ENCODE measurements at places on chromosomes 2 and 18. TPM values are rescaled to one million over a fixed set of nuclear protein-coding genes. Genes with fewer than 3 reads are reported as not detected.

Gene GREB1L
- 15.2 TPM for total RNA-seq

GRCh38 chr2:37705191-37705590, 33.7 kb upstream of the CDC42EP3 start:
- DNase-seq, result no peak

DNA sequence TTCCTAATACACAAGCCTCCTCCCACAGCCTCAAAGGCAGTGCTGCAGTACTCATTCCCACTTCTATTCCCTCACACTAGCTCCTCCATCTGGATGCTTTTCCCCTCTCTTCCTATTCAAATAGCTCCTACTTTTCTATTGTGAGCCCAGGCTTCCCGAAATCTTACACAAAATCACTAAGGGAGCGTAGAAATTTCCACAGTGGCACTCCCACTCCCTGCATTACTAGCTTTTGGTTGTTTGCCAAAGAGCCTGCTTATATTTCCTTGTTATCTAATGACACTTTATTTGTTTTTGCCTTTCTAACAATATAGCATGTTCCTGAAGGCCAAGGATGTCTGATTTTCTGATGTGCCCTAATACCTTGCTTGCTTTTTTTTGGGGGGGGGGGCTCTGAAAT, 10.9 kb downstream of the EPAS1 start:
- no peak for DNase-seq

- DNase-seq, result no peak
These were observed 140.5 kb downstream of the ST6GAL2 start for GRCh38 chr2:106745468-106745867.

Gene IGFBP5
- total RNA-seq, result 0.46 TPM

Gene SRBD1
- 22.7 TPM for total RNA-seq

Gene RTTN
- total RNA-seq, result 25.1 TPM

DNA sequence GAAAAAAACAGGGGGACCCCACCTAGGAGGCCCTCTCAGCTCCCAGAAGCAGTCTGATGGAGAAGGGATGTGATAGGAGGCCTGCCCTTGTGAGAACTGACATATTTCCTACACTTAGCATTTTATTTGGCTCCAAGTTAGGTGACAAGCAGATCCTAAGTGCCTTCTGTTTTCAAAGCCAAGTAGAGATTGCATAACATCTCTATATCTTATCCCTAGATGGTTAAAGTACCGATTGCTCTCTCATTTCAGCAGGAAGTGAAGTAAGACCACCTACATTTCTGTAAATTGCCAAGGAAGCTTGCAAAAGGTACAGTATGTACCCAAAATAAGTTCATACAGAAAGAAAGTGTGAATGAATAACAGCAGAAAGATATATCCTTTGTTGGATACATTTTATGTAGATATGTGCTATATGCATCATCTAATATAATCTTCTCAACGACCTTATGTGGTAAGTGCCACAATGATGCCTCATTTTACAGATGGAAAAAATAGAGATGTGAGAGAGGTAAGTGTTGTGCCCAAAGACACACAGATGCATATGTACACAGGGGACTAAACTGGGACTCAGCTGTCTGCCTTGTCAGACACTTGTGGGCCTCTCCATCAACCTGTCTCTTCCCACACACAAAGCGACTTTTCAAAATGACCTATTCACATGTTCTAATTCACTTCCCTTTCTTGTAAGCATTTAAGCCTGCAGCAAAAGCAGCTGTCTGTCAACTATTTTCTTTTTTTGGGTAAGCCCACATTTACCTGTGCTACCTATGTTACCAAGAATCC, 38.9 kb downstream of the DHRS9 start:
- no peak for DNase-seq

GRCh38 chr2:238631491-238632180, 204.9 kb downstream of the ASB1 start:
- no peak for DNase-seq

Gene RSAD2
- 0.06 TPM for total RNA-seq

Gene CFC1
- total RNA-seq, result not detected

GRCh38 chr2:206276169-206276942, 1.9 kb downstream of the ZDBF2 start:
- no peak for DNase-seq

DNA sequence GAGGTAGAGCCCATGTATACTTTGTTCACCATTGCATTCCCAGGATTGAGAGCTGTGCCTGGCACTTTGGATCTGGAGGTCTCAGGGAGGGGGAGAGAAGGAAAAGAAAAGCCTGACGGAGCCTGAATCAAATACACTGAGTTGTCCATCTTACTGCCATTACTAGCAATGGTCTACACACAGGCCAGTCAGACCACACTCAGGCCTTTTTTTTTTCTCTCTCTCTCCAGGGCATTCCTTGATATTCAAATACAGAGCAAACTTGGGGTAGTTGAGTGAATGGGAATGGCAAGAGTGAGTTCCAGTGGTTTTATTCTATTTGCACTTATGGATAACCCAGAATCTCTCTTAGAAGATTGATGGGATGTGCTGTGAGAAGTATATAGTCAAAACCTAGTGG, 11.8 kb downstream of the DSEL start:
- no peak for DNase-seq

DNA sequence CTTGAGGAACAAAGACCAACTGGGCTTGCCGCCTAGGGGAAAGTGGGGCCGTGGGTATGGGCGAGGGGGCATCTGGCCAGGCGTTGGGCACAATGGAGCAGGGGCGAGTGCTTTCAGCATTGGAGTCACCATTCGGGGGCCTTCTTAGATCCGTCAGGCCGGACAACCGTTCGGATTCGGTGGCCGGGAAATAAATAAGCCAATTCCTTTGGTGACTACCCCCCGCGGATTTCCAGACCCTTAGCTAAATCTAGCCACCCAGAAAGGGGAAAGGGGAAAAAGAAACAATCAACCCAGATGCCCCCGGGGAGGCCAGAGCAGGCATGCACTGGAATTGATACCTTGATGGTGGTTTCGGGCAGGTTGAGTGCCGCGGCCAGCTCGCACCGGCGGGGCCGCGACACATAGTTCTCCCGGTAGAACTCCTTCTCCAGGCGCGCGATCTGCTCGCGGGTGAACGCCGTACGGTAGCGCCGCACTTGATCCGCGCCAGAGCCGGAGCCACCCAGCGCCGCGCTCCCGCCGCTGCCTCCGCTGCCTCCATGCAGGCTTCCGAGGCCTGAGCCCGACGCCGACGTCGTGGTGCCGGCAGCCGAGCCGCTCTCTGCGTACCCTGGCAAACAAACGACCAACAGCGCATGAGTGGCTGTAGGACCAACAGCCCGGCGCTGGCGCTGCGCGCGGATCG, 1.8 kb downstream of the EVX2 start:
- no peak for DNase-seq

GRCh38 chr18:39318008-39318407, 1752.4 kb upstream of the CELF4 start:
- no peak for DNase-seq

Gene TMEM200C
- total RNA-seq, result not detected

DNA sequence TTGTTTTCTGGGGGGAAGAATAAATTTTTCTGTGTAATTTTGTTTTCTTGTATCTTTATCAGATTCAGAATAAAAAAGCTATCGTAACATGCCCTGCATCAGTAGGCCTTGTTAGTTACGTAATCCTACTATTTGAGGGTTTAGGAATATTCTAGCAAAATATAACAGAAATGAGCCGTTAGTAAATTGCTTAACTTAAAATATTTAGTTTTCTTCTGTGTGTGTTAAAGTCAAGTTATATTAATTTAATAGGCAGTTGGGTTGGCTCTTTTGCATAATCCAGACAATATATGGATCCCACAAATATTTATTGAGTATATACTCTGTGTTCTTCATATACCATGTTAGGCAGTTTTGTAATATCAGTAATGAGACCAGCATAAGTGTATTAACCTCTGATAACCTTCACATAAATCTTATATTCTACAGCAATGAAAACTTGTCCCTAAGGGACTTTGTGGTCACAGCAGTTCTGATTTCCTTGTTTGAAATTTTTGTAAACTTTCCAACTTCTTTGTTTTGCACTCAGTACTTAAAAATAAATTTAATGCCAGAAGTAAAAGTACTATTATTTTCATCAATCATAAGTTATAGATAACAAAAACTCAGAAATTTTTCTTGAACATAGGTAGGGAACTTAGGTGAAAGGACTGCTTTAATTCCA, 151.9 kb downstream of the FMNL2 start:
- no peak for DNase-seq

DNA sequence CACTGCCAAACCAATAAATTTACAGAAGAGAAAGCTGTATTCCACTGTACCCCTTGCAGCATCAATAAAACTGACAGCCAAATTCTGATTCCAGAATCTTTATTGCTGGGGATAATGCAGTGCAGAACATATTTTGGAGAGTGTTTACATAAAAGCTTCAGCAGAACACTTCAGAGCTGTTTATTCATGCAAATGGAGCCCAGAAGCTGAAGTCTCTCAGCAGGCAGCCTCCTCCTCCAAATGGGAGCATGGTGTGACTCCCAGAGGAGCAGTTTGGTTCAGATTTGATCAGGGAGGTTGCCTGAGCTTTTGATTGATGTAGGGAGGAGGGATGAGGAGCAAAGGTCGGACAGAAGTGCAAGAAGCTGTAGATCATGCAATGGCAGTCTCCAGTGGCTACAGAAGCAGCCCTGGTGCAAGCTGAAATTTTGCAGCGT, 22.4 kb downstream of the LHCGR start:
- no peak for DNase-seq

Gene CHRNG
- 0.83 TPM for total RNA-seq

- DNase-seq, result no peak
These were observed 353.6 kb upstream of the FANCL start for GRCh38 chr2:58594762-58595161.

GRCh38 chr18:22542406-22542835, 124.7 kb upstream of the CTAGE1 start:
- DNase-seq, result no peak

Gene C1QL2
- total RNA-seq, result not detected

GRCh38 chr2:37623406-37623805, 48.0 kb downstream of the CDC42EP3 start:
- DNase-seq, result no peak

- DNase-seq, result no peak
These were observed 37.4 kb downstream of the KIAA2012 start for GRCh38 chr2:202110491-202110890.

DNA sequence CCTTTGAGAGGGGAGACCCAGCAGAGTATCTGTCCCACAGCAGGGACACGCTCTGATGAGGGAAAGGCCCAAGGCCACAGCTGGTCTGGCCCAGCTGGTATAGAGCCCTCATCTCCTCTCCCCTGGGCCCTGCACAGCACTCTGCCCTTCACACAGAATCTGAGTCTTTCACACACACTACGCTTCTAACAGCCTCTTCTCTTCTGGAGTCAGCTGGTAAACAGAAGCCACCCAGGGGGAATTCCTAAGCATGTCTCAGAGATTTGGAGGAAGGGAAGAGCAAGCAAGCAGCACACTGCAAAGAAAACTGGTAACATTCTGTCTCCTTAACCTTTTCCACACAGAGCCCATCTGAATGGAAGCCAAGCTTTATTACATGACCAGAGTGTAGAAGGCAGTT, 121.1 kb upstream of the ACAA2 start:
- no peak for DNase-seq

Measured in LHCN-M2 (cell line).